ENCODE measurements at places on chromosomes 2 and 18. TPM values are rescaled to one million over a fixed set of nuclear protein-coding genes. Genes with fewer than 3 reads are reported as not detected.

The AOX1 gene
- 76.8 TPM for total RNA-seq

The RMC1 gene
- 19.9 TPM for total RNA-seq

The CTAGE1 gene
- total RNA-seq = not detected

The C1GALT1C1L gene
- not detected for total RNA-seq

The SLC8A1 gene
- 6.5 TPM for total RNA-seq

The DNAJC5G gene
- total RNA-seq = not detected

The KIAA2012 gene
- total RNA-seq = not detected

The ELOA2 gene
- total RNA-seq = not detected

The ZNF396 gene
- total RNA-seq = 0.54 TPM

The UGGT1 gene
- total RNA-seq = 60.8 TPM

The GKN1 gene
- not detected for total RNA-seq

The TOGARAM2 gene
- not detected for total RNA-seq

The PTH2R gene
- total RNA-seq = not detected

The SCYGR4 gene
- not detected for total RNA-seq

The MOB1A gene
- 68.8 TPM for total RNA-seq

The TXNDC9 gene
- total RNA-seq = 55.1 TPM

The SAG gene
- not detected for total RNA-seq

The IGFBP5 gene
- total RNA-seq = 15.9 TPM

The GALR1 gene
- not detected for total RNA-seq

The SERPINB10 gene
- not detected for total RNA-seq

The CCDC102B gene
- 13.4 TPM for total RNA-seq

The BCL2 gene
- 1.9 TPM for total RNA-seq

The CXCR1 gene
- not detected for total RNA-seq

The CD8A gene
- not detected for total RNA-seq

The MAP3K2 gene
- 38.4 TPM for total RNA-seq

The TGFA gene
- total RNA-seq = not detected

The POTEI gene
- total RNA-seq = not detected

The UGT1A10 gene
- not detected for total RNA-seq

The ARHGAP15 gene
- not detected for total RNA-seq

The GPATCH11 gene
- total RNA-seq = 3.8 TPM

The MPP4 gene
- total RNA-seq = 1.3 TPM

The C2orf78 gene
- total RNA-seq = not detected

The EFHD1 gene
- total RNA-seq = 2.1 TPM

The MDH1 gene
- total RNA-seq = 139 TPM

The CERKL gene
- total RNA-seq = not detected

The TEKT4 gene
- not detected for total RNA-seq

The CAPN14 gene
- 1.1 TPM for total RNA-seq

The AMER3 gene
- total RNA-seq = not detected

Data from cardiac atrium fibroblast (primary cell).